Stimulated activated CD4-positive, alpha-beta T cell treated with anti-CD3 and anti-CD28 coated beads, Interleukin-4, amount 100 ng/mL, for 1 hour (primary cell): ENCODE measurements at places on chromosomes 7 and 10.

DNA sequence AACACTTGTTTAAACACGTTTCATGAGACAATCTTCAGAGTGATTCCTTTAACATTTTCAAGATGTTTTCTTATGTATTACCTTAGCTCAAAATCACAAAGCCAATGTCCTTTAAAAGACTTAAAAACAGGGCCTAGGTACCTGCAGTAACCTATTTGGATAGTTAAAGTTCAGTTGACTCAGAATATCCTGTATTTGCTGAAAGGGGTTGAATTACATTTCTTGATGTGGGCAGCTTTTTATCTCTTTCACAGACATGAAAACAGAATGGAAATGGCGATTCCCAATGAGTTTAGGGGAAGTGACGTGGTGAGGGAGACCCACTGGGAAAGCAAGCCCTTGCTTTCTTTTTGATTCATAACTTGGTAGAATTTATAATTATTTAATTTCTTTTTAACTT, 324.4 kb upstream of the AOAH start:
- no peak for DNase-seq

DNA sequence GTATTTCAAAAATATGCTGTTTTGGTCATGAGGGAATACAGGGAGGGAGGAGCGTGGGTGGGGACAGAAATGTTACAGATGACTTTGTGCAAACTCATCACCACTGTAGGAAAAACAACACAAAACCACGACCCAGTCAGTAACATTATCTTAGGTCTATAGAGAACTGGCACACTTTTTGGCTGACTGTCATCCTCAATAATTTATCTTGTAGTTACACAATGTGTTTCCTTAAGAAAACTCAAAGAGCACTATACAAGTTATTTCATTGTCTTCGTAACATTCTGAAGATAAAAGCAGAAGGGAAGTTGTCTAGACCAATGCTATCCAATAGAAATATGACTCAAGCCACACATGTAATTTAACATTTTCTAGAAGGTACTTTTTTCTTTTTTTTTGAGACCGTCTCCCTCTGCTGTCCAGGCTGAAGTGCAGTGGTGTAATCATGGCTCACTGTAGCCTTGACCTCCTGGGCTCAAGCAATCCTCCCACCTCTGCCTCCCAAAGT, 16.9 kb upstream of the CDK14 start:
- DNase-seq: no peak

DNA sequence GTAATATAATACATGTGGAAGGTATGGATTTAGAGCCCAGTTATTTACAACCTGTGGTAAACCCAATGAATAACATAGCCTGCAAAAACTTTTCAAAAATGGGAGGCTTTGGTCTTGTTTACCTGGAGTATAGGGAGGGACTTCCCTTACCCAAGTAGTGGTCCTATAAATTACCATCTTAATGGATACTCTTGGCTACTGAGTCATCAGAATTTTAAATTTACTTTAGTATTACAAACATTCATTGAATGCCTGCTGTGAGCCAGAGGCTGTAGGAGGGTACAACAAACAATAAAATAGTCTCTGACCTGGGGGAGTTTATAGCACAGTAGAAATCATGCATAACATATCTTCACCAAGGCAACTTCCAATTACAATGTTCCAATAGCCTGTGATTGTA, 365.1 kb downstream of the BBS9 start:
- DNase-seq: no peak

DNA sequence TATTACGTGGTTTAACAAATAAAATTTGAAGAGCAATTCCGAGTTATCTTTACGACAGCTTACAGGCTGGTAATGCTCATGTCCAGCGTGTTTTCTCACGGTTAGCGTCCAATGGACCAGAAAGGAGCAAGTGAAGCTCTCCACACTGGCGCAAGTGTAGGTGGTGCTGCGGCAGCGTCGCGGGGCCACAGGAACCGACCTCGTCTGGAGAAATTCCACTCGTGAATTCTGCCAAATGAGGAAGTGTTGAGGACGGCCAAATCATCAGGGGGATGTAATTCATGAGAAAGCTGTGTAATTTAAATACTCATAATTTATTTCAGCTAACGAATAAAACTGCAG, 350 bp upstream of the ZNF37A start:
- DNase-seq: no peak

DNA sequence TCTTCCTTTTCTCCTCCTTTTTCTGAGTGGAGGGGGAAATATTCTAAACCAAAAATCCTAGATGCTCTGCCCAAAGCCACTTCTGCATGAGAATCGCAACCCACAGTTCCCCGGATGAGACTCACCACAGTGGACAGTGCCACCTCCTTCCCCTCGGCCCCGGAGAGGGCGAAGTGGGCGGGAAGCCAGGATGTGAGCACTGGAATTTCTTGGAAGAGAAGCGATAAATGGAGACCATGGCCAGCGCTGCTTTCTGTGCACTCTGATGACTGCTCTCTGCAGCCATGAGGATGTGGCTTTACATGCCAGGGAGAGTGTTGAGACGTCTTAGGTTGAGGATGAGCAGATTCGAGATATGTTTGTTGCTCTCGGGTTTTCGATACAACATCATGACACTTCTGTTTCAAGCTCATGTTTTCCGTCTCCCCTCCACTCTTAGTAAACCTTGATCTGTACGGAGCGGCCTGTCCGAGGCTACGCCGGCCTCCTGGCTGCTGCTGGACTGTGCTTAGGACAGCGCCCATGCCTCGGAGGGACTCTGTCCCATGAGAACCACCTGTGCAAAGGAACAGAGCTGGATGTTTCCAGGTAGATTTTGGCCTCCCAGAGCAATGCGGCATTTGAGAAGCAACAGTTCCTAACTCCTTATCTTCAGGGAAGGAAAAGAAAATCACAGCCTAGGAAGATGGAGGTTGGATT, 414.6 kb upstream of the FOXK1 start:
- DNase-seq: no peak

DNA sequence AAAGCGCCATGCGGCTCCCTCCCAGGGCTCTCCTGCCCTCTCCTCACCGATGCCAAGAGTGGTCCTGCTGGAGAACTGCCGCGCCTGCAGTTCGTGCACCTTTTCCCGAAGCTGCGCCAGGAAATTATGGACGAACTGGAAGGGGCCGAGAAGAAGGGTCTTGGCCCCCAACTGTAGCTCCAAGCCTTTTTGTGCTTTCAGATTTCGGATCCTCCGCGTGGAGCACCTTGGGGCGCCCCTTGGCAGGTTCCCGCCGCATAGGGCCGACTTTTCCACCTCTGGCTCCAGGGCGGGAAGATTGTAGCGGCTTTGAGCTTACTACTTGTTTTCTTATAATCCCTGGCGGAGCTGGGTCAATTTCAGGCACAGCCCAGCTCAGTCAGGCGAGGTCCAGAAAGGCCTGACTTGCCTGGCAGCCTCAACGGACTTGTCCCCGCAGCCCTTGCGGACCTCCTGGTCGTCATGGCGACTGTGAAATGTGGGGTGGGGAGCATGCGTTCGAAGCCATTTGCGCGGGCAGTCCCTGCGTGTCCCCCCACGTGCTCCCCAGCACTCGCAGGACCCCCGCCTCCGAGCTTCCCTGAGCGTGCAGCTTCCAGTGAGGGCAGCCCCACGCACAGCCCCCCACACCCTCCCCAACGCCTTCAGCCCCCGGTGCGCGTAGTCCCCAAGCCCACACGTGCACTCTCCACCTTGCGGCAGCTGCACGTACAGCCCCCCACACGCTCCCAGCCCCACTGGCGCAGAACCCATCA, 129.9 kb downstream of the KBTBD2 start:
- DNase-seq: no peak

GRCh38 chr10:132786476-132786883, 533 bp upstream of the NKX6-2 start:
- no peak for DNase-seq

DNA sequence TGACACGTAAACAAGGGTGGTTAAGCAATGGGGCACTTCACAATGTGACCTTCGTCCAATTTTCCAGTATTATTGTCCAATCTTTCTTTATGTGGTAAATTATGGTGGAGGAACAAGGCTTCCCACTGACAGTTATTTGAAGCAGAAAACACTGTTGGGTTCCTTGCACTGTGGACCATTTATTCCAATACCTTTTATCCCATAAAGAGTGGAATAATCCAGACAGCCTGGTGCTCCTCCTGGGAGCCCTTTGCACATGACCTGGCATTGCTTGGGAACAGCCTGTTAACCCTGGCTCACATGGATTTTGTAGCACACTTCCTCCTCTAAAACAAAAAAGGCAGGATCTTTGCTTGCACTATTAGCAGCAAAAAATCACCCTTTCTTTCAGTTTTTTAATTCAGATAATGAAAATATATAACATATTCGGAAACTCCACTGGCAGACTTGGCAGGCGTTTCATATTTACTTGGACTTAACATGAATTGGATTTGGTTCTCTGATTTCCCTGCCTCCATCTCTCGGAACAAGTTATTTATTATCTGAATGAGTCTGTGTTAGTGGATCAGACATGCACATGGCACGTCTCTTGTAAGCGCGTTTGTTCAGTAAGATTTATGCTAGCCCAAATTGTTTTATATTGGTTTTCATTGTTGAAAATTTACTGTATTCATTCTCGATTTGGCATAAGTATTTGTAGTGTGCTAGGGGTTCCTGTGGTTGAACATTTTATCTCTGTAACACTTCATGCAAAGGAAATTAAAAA, 59.3 kb downstream of the BMPER start:
- DNase-seq: no peak

- no peak for DNase-seq
These were observed 4.2 kb downstream of the CYP26A1 start for GRCh38 chr10:93077860-93078337.

- DNase-seq: no peak
These were observed 784.0 kb downstream of the SUGCT start for GRCh38 chr7:40918701-40919271.

DNA sequence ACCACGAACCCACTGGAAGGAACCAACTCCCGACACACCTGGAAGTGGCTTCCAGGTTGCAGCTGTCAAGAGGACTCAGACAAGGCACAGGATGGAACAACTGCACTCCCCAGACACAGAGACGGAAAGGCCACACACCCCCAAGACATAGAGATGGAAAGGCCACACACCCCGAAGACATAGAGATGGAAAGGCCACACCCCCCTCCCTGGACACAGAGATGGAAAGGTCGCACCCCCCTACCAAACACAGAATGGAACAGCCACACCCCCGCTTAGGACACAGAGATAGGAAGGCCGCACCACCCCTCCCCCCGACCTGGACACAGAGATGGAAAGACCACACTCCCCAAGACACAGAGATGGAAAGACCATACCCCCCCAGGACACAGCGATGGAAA, 7.6 kb downstream of the ZNF511 start:
- no peak for DNase-seq

GRCh38 chr7:5636446-5636835, 145.0 kb downstream of the RNF216 start:
- DNase-seq: no peak

GRCh38 chr7:99699946-99700345, 20.1 kb upstream of the CYP3A5 start:
- DNase-seq: no peak

DNA sequence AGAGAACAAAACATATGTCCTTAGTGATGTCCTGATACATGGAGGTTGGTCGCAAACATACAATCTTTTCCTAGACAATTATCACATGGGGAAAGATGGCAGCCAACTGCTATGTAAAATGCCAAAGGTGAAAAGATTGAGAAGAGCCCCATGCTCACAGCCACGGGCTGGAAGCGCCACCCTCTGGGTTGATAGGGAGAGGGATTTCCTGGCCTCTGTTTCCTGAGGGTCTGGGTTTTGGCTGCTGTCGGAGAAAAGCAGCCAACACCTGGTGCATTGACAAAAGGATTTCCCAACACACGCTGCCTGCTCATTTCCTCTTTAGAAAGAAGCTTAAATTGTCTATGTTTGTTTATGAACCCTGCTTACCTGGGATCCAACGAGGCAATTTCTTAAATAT, 43.8 kb downstream of the ITIH5 start:
- no peak for DNase-seq

- DNase-seq: no peak
These were observed 51.1 kb downstream of the JMJD1C start for GRCh38 chr10:63414481-63415260.

- no peak for DNase-seq
These were observed 160.6 kb downstream of the MLLT10 start for GRCh38 chr10:21694631-21695030.

GRCh38 chr10:81838950-81839349, 36.0 kb upstream of the NRG3 start:
- DNase-seq: no peak

- DNase-seq: no peak
These were observed 39.5 kb upstream of the FAM20C start for GRCh38 chr7:152702-153391.

- no peak for DNase-seq
These were observed 164.6 kb upstream of the KCTD7 start for GRCh38 chr7:66464059-66464458.

GRCh38 chr10:77016278-77016815, 621.3 kb downstream of the KCNMA1 start:
- no peak for DNase-seq

GRCh38 chr7:98647326-98647725, 30.2 kb downstream of the NPTX2 start:
- DNase-seq: no peak

- no peak for DNase-seq
These were observed 269.0 kb downstream of the DIP2C start for GRCh38 chr10:420154-421121.

- DNase-seq: no peak
These were observed 107.2 kb upstream of the FAM133B start for GRCh38 chr7:92697414-92697813.

DNA sequence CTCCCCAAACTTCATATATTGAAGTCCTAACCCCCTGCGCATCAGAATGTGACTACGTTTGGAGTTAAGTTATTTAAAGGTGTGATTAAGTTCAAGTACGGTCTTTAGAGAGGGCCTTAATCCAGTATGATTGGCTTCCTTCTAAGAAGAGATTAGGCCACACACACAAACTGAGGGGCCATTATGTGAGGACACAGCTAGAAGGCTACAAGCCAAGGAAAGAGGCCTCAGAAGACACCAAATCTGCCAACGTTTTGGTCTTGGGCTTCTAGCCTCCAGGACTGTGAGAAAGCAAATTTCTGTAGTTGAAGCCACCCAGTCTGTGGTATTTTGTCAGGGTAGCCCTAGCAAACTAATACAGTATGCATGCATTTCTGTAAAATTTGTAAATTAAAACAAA, 41.7 kb downstream of the REEP3 start:
- DNase-seq: no peak

- no peak for DNase-seq
These were observed 406.3 kb downstream of the GFRA1 start for GRCh38 chr10:115866691-115867090.
